GOT3 (cell line): ENCODE measurements at places on chromosomes 7 and 10.

DNA sequence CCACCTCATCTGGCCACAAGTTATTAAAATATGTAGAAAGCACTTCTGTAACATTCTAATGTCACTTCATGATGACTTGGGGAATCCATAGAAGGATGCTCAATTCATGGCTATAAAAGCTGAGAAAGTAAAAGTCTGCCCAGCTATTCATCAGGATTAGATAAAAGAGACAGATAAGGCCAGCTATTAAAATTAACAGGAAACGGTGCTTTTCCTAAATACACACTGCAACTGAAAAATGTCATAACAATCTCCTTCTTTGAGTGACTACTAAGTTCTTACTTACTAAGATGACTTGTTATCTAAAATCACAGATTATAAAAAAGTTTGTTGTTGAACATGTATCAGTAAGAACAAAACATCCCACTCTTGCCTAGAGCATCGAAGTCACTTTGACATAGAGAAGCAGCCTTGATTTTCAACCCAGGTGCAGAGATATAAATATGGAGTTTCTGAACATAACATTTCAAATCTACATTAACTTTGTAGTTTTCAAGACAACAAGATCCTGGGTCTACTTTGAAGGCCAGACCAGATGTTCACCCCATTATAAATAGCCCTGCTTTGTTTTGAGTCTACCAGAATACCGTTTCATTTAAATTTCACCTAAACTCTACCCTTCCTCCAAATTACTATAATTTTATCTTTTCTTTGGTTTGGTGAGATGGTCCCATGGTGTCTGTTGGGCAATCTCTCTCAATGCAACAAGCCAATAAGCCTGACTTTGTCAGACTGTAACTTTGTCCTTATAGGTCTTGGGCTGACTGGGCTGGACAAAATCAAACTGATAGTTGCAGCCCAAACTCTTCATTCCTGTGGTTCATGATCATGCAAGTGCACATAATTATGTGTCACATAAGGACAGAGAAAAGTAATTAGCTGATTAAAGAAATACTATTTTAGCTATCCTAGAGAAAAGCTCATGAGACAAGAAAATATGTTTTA lies 24.0 kb downstream of the HYCC1 start:
- no peak for DNase-seq

DNA sequence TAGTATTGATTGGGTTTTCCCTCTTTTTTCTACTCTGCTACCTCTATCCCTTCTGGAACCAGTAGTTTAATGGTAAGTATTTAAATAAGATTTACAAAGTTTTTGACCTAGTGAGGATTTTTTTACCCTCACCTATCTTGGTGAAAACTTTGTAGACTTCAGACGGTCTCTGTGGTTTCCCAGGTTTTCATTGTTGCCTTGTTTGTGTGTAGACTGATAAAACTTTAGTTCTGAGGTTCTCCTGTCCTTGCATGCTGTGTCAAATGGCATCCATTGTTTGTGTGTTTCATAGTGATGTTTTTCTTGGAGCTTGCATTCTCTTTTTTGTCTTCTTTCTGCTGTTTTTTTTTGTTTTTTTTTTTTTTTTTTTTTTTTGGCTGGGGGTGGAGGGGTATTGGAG lies 22.6 kb downstream of the ZNRF2 start:
- no peak for DNase-seq

GRCh38 chr10:117431160-117431559 lies 55.9 kb upstream of the PDZD8 start:
- DNase-seq, result no peak

GRCh38 chr7:100198266-100198665 lies 20.5 kb downstream of the STAG3 start:
- DNase-seq, result no peak

- DNase-seq, result no peak
These were observed 1.2 kb upstream of the WNT2 start for GRCh38 chr7:117323851-117324711.

DNA sequence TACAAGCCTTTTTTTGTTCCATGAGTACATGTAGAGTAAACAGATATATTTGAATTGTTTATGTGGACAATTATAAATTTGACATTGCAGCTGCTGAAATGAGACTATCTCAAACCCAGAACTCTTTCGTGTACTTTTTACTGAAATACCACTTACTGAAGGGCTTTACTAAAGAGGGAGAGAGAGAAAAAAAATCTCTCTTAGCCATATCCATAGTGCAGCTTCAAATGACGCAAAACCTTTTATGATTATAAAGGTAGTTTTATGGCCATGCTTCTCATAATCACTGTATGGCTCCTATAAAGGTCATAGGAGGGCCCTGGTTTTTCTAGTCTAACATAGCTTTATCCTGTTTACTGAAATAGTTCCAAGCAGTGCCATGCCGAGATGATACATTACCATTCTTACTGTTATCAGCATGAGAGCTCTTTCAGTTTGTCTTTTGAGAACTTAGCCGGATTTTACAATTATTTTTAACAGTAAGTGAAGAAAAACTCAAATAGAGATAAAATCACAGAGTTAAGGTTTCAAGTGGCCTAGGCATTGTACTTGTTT lies 35.1 kb downstream of the KCND2 start:
- no peak for DNase-seq

DNA sequence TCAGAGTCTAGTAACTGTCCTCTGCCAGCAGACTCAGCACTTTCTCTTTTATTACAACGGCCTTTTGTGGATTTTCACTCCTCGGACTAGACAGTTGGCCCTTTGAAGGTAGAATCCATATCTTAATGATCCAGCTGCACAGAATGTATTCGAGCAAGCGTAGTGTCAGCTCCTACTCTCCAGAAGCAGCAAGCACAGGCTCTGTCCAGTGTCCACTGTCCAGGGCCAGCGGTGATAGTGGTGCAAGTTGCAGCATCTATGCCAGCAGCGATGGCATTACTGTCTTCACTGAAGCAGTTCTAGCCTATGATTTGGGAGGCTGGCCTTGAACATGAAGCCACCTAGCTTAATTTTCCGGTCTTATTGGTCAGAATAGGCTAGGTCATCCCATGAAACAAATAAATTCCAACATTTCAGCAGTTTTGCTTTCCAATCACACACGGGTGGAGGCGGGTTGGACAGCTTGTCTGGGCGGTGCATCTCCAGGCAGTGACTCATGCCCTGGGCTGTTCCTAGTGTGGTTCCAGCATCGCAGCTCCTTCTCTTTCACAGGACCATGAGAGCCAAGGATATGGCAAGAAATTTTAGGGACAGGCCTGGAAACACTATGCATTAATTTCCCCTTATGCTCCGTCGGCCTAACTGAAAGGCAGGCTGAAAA lies 108.6 kb upstream of the KCNMA1 start:
- peak; percentile 13 for DNase-seq

GRCh38 chr10:71647526-71648253 lies 71.9 kb downstream of the C10orf105 start:
- no peak for DNase-seq

- no peak for DNase-seq
These were observed 104.5 kb upstream of the PCLO start for GRCh38 chr7:83267141-83267631.

GRCh38 chr10:85784792-85785191 lies 581.8 kb downstream of the GRID1 start:
- DNase-seq, result no peak

GRCh38 chr10:76229341-76229740 lies 797.9 kb downstream of the LRMDA start:
- DNase-seq, result no peak

- no peak for DNase-seq
These were observed 112.4 kb downstream of the ST7 start for GRCh38 chr7:117065571-117066150.

DNA sequence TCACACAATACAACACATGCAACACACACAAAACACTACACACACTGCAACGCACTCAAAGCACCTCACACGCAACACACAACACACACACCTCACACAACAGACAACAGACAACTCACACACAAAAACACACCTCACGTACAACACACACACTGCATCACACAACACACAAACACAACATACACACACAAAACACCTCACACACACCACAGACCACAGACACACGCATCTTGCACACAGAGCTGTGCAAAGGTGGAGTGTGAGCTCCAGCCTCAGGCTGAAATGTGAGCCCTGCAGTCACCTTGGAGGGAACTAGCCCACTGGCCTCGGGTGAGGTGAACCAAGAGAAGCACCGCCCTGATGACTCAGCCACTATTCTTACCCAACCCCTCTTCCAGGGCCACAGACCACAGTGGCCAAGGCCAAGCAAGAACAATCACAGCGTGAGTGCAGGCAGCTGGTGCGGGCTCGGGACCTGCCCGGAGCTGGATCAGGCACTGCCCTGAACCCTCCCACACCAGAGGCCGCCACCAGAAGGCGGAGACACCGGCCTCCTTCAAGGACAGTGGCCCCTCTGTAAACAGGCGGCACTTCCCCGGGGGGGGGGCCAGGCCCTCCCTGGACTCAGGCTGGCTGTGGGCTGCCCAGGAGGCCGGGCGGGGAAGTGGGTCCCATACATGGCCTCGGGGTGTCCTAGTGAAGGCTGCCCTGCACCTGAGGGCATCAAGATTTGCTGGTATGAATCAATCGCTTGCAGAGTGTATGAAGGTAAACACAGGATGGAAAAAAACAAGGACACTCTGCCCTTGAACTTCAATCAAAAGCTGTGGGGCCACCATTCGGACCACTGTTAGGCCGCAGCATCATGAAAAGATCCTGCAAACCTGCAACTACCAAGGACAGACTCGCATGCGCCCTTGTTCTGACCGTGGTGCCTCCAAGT lies 106.7 kb downstream of the TNS3 start:
- peak; percentile 76 for DNase-seq

DNA sequence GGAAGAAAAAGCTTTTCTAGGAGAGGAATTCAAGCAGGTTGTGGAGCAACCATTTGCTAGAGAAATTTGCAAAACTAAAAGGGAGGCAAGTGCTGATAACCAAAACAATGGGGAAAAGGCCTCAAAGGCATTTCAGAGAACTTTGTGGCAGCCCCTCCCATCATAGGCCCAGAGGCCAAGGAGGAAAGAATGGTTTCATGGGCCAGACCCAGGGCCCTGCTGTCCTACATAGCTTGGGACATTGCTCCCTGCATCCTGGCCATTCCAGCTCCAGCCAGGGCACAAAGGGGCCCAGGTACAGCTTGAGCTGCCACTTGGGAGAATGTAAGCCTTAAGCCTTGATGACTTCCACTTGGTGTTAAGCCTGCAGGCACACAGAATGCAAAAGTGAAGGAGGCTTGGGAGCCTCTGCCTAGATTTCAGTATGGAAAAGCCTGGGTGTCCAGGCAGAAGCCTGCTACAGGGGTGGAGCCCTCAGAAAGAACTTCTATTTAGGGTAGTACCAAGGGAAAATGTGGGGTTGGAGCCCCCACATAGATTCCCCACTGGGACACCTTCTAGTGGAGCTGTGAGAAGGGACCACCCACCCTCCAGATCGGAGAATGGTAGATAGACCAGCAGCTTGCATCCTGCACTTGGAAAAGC lies 91.2 kb downstream of the RALA start:
- no peak for DNase-seq

- no peak for DNase-seq
These were observed 9.2 kb downstream of the AGR2 start for GRCh38 chr7:16795624-16796023.

DNA sequence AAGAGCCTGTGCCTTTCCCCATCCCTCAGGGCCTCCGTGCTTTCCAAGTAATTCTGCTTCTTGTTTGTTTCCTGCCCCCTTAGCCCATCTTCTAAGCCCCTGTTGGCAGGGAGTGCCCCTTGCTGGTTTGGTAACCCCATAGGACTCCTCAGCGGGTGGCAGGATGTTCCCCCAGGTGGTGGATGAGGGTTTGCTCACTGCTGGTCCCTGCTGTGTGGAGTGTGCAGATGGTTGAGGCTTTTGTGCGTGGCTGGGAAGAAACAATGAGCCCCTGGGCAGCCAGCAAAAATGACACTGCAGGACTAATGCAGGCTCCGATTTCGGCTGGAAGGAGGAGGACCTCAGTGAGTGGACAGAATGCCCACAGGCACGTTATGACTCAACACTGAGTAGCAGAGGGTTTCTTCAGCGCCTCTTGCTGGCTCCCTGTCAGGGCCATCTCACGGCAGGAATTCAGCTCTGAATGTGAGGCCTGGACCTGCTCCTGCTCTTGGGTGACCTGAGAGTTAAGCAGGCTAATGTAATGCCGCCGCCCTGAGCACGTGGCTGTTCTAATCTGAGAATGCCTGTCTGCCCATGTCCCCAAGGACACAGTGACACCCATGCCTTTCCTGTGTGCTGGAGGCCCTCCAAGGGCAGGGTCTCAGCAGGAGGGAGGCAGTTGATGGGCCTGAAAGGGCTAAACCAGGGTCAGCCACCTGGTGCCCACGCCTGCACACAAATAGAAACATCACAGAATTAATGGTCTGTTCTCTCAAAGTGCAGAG lies 16.6 kb downstream of the BAG3 start:
- DNase-seq, result peak; percentile 65

GRCh38 chr10:108187408-108188012 lies 1023.0 kb upstream of the SORCS1 start:
- no peak for DNase-seq

- no peak for DNase-seq
These were observed 36.1 kb downstream of the NET1 start for GRCh38 chr10:5448333-5449001.

DNA sequence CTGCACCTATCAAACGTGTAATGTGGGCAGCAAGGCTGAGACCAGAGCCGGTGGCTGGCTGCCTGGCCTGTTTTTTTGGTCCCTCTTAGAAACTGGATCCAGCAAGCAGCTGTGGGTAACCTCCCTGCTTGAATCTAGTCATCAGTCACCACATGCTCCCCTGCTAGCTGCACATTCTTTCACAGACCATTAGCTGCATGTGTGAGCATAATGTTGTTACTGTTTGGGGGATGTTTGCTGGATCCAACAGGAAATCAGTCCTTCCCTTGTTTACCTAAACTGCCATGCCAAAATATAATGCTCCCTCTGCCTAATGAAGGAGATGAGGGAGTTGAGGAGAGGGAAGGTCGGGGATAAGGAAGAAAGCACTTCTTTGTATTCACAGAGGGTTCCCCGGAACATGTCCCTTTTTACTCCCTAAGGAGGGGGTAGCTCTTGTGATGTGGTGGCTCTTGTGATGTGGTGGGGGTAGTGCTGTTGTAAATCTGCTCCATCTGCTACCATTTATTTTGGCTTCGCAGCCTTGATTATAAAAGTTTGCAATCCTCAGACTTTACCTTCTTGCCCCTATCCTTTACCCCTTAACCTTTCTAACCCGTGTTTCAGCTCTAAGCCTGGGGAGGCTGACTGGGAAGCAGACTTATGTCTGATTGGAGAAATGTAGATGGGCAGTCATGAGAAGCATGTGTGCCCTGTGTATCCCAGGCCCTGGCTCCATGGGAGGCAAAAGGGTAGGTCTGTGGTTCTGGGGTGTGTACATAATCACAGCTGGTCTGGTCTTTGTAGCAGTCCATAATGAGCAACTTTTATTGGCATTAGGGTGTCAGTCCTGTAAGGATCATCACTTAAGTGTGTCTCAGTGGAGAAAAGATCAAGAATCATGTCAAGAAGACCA lies 20.8 kb downstream of the LOXL4 start:
- no peak for DNase-seq

GRCh38 chr7:66739477-66739876 lies 1.1 kb upstream of the RABGEF1 start:
- DNase-seq, result no peak

GRCh38 chr7:2872296-2872874 lies 28.3 kb upstream of the GNA12 start:
- DNase-seq, result no peak

- no peak for DNase-seq
These were observed 420.3 kb upstream of the AUTS2 start for GRCh38 chr7:69177941-69178494.

GRCh38 chr7:116499168-116500077 lies at the start of gene CAV2:
Gene CAV2 (plus strand): TSS chr7:116499738. CDS start chr7:116499782, 44 bp downstream.
- no peak for DNase-seq

GRCh38 chr10:22486431-22486830 lies 141.1 kb downstream of the SPAG6 start:
- no peak for DNase-seq

- no peak for DNase-seq
These were observed 47.9 kb upstream of the IGFBP3 start for GRCh38 chr7:45968856-45969541.
